Ureter (tissue), 1 donor: ENCODE measurements at places on chromosomes 4 and X. TPM values are rescaled to one million over a fixed set of nuclear protein-coding genes. Genes with fewer than 3 reads are reported as not detected.

The AGTR2 gene
- total RNA-seq = not detected

The NHSL2 gene
- total RNA-seq = 14.6 TPM

The METTL14 gene
- 62.2 TPM for total RNA-seq

The CXorf49 gene
- total RNA-seq = not detected

The SPANXC gene
- not detected for total RNA-seq

The XPNPEP2 gene
- 6.0 TPM for total RNA-seq

The EVC2 gene
- total RNA-seq = 6.1 TPM

The CCKAR gene
- total RNA-seq = not detected

The PPBP gene
- total RNA-seq = not detected

The TCEAL6 gene
- total RNA-seq = 1.4 TPM

The RBMXL3 gene
- total RNA-seq = not detected

The DIPK2B gene
- 27.1 TPM for total RNA-seq

The BEX4 gene
- 51.2 TPM for total RNA-seq

The CCDC149 gene
- total RNA-seq = 25.5 TPM

The AMOT gene
- total RNA-seq = 27.5 TPM

The CT45A1 gene
- total RNA-seq = not detected

The PPAT gene
- 14.0 TPM for total RNA-seq

The TMPRSS11B gene
- total RNA-seq = not detected

The PPP2R2C gene
- 2.8 TPM for total RNA-seq

The TMEM164 gene
- 25.5 TPM for total RNA-seq

The PRICKLE3 gene
- 24.7 TPM for total RNA-seq

The BANK1 gene
- 14.1 TPM for total RNA-seq

The TRIM60 gene
- not detected for total RNA-seq

The MAN2B2 gene
- total RNA-seq = 37.3 TPM

The PAGE5 gene
- not detected for total RNA-seq

The FAM47A gene
- not detected for total RNA-seq

The SLC30A9 gene
- 61.3 TPM for total RNA-seq

The BEX2 gene
- 16.5 TPM for total RNA-seq

The KIT gene
- total RNA-seq = 21.0 TPM

The IL21 gene
- not detected for total RNA-seq

The CT45A3 gene
- not detected for total RNA-seq

The PCDH19 gene
- total RNA-seq = 2.8 TPM
